ENCODE measurements at places on chromosomes 6 and 20.

- DNase-seq: peak; percentile 56
These were observed 93.8 kb downstream of the RIN2 start for GRCh38 chr20:19851861-19852260.

GRCh38 chr6:56289721-56290120 is 42.3 kb upstream of the COL21A1 start:
- DNase-seq: no peak

DNA sequence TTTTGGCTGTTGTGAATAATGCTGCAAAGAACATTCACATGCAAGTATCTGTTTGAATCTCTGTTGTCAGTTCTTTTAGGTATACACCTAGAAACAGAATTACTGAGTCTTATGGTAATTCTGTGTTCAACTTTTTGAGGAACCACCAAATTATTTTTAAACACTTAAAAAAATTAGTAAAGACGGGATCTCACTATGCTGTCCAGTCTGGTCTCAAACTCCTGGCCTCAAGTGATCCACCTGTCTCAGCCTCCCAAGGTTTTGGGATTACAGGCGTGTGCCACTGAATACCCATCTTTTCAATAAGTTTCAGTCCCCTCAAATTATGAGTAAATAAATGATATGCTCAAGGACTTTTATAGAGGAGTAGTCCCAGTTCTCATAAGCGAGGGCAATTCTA is 17.5 kb downstream of the SPATS1 start:
- DNase-seq: no peak

DNA sequence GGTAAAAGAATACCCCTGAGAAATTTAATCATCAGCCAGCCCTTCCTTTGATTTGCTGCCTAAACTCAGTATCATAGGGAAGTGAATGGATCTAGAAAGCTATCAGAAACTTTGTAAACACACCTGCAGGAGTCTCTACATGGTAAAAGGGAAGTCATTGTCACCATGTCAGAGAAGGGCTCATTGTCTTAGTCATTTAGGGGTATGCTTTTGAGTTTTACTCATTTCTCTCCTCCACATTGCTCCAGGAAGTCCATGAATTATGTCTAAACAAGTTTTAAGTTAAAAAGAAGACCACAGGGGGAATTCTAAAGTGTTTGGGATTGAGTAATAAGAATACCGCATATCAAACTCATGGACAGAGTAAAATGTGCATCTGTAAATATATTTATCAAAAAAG is 2.5 kb downstream of the SLC17A1 start:
- DNase-seq: no peak

DNA sequence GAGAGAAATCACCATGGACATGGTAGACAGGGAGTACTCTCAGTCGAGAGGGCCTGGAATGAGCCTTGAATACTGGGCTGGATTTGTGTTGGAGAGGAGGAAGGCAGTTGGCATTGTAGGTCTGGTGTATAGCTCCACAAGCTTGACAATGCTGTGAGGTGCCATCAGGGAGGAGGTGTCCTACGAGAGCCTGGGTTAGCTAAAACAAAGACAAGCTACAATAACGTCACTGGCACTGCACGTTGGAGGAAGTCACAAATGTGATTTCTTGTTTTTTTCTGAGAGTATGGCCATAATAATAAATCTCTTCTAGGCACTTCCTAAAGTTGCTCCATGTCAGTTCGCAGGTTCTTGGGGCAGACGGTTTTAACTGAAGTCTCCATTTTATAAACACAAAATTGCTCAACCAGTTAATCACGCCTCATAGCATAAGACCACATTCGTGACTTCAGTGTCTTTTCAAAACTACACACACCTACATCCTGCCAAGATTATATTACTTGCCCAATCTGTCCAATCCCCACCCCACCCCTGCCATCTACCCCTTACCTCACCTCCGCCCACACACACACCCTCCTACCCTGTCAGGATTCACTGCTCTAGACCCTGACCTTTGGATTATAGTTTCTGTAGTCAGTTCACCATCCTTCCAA is 4.4 kb upstream of the HLA-DMB start:
- no peak for DNase-seq

DNA sequence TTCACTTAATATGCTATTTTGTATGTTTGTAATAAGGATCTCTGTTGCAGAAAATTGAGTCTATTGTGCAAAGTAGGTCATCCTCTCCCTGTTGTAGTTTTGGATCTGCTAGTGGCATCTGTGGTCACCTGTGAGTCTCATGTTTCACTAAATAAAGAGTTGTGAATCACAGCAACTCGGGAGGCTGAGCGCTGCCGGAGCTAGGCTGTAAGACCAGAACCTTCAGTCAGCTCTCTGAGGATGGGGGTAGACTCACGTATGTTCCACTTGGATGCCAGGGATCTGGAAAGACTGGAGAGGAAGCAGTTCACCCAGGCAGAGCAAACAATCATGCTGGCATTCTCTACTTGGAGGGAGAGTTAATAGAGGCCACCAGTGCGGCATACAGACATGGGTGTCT is 187.3 kb upstream of the FOXA2 start:
- no peak for DNase-seq

Measured in NCI-H1694 treated with DMSO at 0.1 percent for 48 hours (cell line).